ENCODE measurements at places on chromosomes 5 and 9. TPM values are rescaled to one million over a fixed set of nuclear protein-coding genes. Genes with fewer than 3 reads are reported as not detected.

GRCh38 chr5:179830818-179831468 lies 10.2 kb downstream of the SQSTM1 start:
- peaks cover 10% of the 10 kb centered on the region for H3K4me1 ChIP-seq
- H3K27ac ChIP-seq: no peak overlapping the region
- no peak for DNase-seq
- no peak overlapping the region for H3K4me3 ChIP-seq
- H3K36me3 ChIP-seq: peaks cover 57% of the 10 kb centered on the region

DNA sequence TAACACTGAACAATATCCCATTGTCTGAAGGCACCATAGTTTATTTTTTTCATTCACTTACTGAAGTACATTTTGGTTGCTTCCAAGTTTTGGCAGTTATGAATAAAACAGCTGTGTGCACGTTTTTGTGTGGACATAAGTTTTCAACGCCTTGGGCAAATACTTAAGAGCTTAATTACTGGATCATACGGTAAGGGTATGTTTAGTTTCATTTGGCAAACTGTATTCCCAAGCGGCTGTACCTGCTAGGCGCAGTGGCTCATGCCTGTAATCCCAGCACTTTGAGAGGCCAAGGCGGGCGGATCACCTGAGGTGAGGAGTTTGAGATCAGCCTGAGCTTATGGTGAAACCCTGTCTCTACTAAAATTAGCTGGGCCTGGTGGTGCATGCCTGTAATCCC lies 63.7 kb upstream of the FAM120A start:
- no peak for DNase-seq
- H3K4me1 ChIP-seq: no peaks in the 10 kb centered on the region
- no peaks in the 10 kb centered on the region for H3K36me3 ChIP-seq
- no peak overlapping the region for H3K27ac ChIP-seq
- no peaks in the 10 kb centered on the region for H3K27me3 ChIP-seq

DNA sequence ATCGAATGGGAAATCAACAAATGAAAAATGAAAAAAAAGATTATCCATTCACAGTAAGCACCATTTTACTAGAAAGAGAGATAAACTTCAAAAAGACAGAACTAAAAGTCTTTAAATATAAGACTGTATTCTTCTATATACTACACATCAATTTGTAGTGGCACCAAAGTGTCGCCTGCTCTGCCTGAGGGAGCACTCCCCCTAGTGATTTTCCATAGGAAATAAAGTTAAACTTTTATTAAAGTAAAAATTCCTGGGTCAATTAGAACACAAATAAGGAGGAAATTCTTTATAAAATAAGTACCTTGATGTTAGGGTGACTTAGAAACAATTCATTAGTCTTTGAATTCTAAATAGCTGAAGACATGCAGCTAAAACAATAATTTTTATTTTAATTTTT lies 9.7 kb downstream of the RAD1 start:
- DNase-seq: no peak
- H3K4me3 ChIP-seq: no peak overlapping the region
- no peaks in the 10 kb centered on the region for H3K27me3 ChIP-seq
- peaks cover 6% of the 10 kb centered on the region for H3K36me3 ChIP-seq
- no peak overlapping the region for H3K27ac ChIP-seq
- H3K4me1 ChIP-seq: no peaks in the 10 kb centered on the region

- no peak overlapping the region for H3K27ac ChIP-seq
- no peaks in the 10 kb centered on the region for H3K4me1 ChIP-seq
- H3K36me3 ChIP-seq: peaks cover 7% of the 10 kb centered on the region
- H3K27me3 ChIP-seq: no peaks in the 10 kb centered on the region
These were observed 380.6 kb downstream of the TLE4 start for GRCh38 chr9:79952401-79952800.

DNA sequence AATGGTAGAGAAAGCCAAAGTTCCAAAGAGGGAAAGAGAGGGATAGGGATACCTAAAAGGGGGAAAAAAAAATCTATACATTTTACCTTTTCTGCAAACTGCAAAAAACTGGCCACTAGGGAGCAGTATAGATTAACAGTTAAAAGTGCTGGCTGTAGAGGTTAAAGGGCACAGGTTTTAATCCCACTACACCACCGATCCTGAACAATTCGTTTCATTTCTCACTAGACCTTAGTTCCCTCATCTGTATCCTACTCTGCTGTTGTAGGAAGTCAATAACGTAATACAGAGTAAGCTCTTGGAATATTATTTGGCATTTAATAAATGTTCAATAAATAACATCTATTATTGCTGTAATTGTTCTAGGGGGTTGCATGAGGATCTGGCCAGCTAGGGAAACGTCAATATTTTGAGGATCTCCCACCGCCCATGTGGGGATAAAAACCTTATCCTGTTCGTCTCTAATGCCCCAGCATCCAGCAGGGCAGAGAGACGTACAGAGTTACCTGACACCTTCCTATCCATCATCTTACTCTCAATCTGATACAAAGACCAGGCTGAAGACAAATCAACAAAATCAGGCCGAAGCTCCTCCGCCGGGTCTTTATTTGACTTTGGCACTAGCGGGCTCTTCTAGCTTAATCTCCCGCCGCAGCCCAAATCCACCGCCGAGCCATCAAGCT lies 757 bp downstream of the CDC26 start:
- H3K27ac ChIP-seq: no peak overlapping the region
- H3K4me1 ChIP-seq: peaks cover 4% of the 10 kb centered on the region
- peaks cover 3% of the 10 kb centered on the region for H3K36me3 ChIP-seq
- peak; percentile 44 for DNase-seq

DNA sequence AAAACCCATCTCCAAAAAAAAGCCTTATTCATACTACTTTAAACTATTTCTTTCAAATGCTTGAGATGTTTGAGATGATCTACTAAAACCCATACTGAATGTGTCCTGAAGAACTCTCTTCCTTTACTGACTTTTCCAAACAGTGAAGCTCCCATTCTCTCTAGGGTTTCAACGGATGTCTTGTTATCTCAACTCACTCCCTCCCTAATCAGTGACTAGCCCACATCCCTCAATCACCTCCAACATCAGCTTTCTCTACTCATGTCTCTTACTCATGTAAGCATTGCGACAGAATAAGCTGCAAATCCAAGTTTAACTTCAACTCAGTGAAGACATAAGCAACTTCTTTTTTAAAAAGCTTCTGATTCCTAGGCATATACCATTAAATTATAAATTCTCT lies 42.1 kb downstream of the WDR41 start:
- no peak overlapping the region for H3K4me3 ChIP-seq
- peak overlapping the region; percentile 29 for H3K27ac ChIP-seq
- peaks cover 3% of the 10 kb centered on the region for H3K4me1 ChIP-seq
- DNase-seq: no peak

GRCh38 chr9:37329576-37329975 lies 92.9 kb upstream of the GRHPR start:
- H3K27ac ChIP-seq: no peak overlapping the region
- peaks cover 23% of the 10 kb centered on the region for H3K4me1 ChIP-seq
- H3K36me3 ChIP-seq: no peaks in the 10 kb centered on the region

DNA sequence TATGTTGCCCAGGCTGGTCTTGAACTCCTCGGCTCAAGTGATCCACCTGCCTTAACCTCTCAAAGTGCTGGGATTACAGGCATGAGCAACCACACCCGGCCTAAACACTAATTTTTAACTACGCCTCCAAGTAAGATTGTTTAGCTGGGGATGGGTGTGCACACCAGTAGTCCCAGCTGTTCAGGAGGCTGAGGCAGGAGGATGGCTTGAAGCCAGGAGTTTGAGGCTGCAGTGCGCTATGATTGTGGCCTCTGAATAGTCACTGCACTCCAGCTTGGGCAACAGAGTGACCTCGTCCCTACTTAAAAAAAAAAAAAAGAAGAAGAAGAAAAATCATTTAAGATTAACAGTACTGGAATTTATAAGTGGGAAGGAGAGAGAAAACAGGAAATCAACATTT lies 90.8 kb upstream of the NR5A1 start:
- DNase-seq: no peak
- H3K27me3 ChIP-seq: peaks cover 29% of the 10 kb centered on the region
- H3K4me1 ChIP-seq: peaks cover 45% of the 10 kb centered on the region
- no peak overlapping the region for H3K4me3 ChIP-seq
- no peak overlapping the region for H3K27ac ChIP-seq

DNA sequence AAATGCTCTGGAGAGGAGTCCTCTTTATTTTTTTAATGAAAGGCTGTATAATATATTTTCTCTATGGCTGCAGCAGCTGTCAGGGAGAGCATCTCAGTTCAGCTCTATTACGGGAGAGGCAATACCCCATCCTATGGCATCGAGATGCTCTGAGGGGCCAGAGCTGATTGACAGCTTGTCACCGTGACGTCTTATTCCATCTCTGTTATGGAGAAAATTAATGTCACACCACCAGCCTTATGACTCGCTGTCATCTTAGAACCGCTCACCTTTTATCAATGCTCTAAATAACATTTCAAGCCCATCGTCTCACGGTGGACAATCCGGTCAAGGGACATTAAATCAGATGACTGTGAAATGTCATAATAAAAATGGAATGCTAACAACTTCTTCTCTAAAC lies 273.5 kb downstream of the SLF1 start:
- no peaks in the 10 kb centered on the region for H3K36me3 ChIP-seq
- no peak for DNase-seq
- H3K4me1 ChIP-seq: peaks cover 28% of the 10 kb centered on the region
- H3K27ac ChIP-seq: no peak overlapping the region
- H3K27me3 ChIP-seq: peaks cover 8% of the 10 kb centered on the region

DNA sequence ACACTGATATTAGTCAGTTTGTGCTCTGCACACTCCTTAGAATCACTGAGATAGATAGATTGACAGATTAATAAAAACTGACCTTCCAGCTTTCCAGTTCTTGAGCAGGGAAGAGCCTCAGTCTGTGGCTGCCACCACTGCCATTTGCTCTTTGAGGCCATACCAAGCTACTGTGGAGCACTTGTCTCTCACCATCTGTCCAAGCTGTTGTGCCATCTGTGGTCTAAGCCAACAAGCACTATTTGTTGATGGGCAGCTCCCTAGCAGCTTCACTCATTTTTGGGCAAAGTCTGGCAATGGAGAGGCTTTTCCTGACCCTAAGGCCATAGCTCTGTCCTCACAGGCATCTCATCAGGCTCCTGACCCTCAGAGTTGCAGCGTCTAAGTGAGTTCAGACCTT lies 30.4 kb downstream of the HTR1A start:
- no peak overlapping the region for H3K27ac ChIP-seq
- H3K4me3 ChIP-seq: no peak overlapping the region
- H3K4me1 ChIP-seq: no peaks in the 10 kb centered on the region
- no peaks in the 10 kb centered on the region for H3K36me3 ChIP-seq
- H3K27me3 ChIP-seq: peaks cover 11% of the 10 kb centered on the region

WDR55 gene
- 23.6 TPM for total RNA-seq

FOXD4 gene
- total RNA-seq: 0.77 TPM

SLIT3 gene
- 12.6 TPM for total RNA-seq

HAPLN1 gene
- total RNA-seq: 1.4 TPM

UBAC1 gene
- total RNA-seq: 51.9 TPM
